Glutamatergic neuron (in vitro differentiated cells): ENCODE measurements at places on chromosomes 16 and 17.

GRCh38 chr17:14434506-14434905 lies 133.6 kb downstream of the HS3ST3B1 start:
- DNase-seq: no peak

DNA sequence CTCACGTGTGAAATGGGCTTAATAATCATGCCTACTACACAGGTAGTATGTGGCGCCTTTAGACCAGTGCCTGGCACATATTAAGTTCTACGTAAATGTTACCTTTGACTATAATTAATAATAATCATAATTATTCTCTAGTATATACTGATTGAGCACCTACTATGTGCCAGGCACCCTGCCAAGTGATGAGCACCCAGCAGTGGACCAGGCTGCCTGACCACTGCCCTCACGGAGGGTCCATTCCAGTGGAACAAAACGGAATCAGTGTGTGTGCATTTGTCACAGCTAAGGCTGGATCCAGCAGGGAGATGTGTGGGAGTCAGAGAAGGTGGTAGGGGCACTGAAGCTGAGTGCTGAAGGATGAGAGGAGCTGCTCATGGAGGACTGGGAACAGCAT lies 30.5 kb downstream of the SEC14L5 start:
- DNase-seq: no peak

DNA sequence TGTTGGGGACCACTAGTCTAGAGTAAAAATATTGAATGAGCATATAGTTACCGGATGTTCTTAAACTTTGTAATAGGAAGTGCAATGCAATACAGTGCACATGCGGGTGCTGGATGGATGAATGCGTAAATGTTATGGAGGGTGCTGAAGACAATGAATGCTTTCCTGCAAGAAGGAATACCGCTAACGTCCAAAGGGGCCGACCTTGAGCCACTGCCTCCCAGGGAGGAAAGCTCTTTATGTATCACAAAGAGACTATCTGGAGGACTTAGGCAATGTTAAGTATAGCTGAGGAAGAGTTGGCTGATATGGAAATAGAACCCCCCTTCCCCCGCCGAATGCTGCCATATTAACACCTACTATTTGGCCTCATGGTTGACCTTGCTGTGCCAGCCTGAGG lies 27.5 kb upstream of the SHCBP1 start:
- DNase-seq: no peak

DNA sequence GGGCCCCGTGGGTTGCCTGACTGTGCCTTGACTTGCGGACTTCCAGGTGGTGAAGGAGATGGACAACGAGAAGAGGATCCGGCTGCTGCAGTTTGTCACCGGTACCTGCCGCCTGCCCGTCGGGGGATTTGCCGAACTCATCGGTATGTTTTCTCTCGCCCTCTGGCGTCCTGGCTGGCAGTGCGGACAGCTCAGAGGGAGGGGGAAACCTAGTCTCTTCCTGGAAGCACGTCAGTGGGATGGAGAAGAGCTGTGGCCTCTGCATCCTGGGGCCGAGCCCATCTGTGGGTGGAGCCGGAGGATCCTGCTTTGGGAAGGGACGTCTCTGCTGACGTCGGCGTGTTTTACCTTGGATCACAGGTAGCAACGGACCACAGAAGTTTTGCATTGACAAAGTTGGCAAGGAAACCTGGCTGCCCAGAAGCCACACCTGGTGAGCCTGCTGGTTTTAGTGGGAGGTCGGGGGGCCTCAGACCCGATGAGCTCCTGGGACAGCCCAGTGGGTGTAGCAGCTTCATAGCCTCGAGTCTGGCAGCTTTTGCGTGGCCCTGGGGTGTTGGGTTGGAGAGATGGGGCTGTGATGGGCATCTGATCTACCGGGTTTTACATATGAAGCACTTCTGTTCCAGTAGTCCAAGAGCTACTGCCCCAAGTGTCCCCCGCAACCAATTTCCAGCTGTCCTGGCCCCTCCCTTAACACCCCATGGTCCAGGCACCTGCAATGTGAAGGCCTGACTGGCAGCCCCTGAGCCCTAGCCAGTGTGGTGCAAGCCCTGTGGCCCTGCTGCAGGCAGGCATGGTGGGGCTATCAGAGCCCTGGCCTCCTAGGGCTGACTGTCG lies 11.9 kb upstream of the CLEC18A start:
- no peak for DNase-seq

DNA sequence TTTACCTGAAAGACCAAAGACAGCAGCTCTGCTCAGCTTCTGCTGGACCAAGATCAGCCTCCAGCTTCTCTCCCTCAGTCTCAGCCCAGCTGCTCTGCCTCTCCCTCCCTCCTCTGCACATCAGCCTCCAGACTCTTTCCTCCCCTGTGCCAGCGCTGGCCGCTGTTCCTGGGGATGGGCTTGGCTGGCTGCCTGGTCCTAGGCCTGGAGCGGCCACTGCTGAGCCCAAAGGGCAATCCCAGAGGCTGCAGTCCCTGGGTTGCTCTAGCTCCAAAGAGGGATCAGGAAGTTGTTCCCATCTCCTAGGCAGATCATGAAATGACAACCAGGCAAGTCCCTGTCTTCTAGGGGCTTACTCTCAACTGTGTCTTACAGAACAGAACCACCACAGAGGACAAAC lies 31.3 kb downstream of the DCUN1D3 start:
- DNase-seq: peak; percentile 28

- no peak for DNase-seq
Observed at GRCh38 chr17:1206026-1206777, 26.4 kb upstream of the ABR start.
